ENCODE measurements at places on chromosomes 4 and X.

- no peak for DNase-seq
Measured at GRCh38 chr4:81030061-81030980, at the start of gene BMP3. BMP3 (plus strand) TSS chr4:81030708; CDS start chr4:81031285, 577 bp downstream.

DNA sequence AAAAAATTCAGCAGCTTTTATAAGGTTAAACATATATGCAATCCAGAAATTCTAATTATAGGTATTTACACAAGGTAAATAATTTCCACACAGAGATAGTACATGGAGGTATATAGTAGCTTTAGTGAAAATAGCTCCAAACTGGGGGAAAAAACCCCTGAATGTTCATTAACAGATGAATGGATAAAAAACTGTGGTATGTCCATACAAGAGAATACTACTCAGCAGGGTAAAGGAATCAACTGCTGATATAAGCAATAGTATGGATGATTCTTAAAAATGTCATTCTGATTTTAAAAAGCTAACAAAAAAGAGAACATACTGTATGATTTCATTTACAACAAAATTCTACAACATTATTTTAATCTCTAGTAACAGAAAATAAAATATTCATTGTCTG, 37.2 kb upstream of the FRMD7 start:
- no peak for DNase-seq

DNA sequence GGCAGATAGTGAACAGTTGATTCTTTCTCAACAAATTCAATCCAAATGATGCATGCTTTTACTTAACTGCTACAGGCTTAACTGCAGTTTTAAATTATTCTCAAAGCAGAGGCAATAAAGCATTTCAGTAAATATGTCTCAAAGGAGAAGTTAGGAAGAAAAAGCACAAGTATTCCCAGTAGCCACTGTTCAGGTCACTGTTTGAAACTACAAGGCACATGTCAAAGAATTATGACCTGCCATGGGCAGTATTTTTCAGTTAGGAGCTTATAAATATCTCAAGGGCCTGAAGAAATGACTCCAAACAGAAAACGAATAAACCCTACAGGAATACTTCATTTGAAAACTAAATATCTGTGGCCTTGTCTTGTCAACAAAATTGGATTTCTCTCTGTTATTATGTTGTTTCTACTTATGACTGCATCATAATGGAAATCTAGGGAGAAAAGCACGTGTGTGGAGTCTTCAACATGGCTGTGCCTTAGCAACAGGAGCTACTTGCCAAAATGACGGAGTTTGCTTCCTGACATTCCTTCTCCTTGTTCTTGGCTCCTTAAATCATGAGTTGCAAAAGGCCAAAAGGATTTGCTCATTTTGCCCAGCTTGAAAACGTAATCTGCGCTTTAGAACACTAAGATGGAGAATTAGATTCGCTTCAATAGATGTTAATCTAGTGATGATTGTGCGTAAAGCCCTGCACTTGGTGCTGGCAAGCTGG, 67.6 kb upstream of the GPR101 start:
- no peak for DNase-seq

GRCh38 chrX:79371640-79372039, 4.5 kb upstream of the ITM2A start:
- no peak for DNase-seq

GRCh38 chr4:38166082-38166481, 205.9 kb downstream of the PTTG2 start:
- no peak for DNase-seq

Data from stimulated activated CD8-positive, alpha-beta memory T cell treated with anti-CD3 and anti-CD28 coated beads, Interleukin-4, amount 100 ng/mL, for 4 hours (primary cell).